T-helper 2 cell treated with Interferon-gamma antibody and Interleukin-4, amounts not matched to agents 5 μg/mL and 100 μg/mL, for 36 hours (primary cell): ENCODE measurements at places on chromosomes 4 and X.

GRCh38 chr4:75922588-75922987, 18.2 kb downstream of the NAAA start:
- DNase-seq, result no peak

GRCh38 chr4:8523766-8524165, 56.4 kb upstream of the GPR78 start:
- DNase-seq, result no peak

GRCh38 chrX:136260776-136261175, 9.6 kb upstream of the MAP7D3 start:
- DNase-seq, result no peak

- DNase-seq, result no peak
Observed at GRCh38 chr4:99614491-99614890, 39.9 kb downstream of the MTTP start.

GRCh38 chr4:168881781-168882420, 128.2 kb downstream of the CBR4 start:
- DNase-seq, result no peak

GRCh38 chrX:39605183-39605582, 492.6 kb downstream of the BCOR start:
- DNase-seq, result no peak

- no peak for DNase-seq
Observed at GRCh38 chrX:83529950-83530349, 21.9 kb downstream of the POU3F4 start.

- no peak for DNase-seq
Observed at GRCh38 chr4:141410839-141411238, 190.1 kb downstream of the ZNF330 start.

DNA sequence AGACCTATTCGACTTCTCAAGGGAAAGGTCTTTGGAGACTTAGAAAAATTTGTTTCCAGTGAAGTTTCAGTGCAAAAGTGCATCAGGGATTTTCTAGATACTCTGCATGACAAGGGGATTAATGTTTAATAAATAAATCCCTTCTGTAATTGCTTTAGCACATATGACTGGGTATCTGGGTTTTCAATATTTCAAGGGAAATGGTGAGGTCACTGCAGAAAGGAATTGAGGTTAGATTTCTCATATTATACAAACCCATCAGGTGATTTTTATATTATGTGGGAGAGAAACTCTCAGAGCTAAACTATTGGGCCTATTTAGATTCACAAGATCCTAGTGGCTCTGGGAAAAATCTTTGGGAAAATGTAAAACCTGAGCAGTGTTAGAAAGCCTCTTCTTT, 48.3 kb upstream of the SLC4A4 start:
- no peak for DNase-seq

- no peak for DNase-seq
Observed at GRCh38 chr4:69832326-69833030, 27.5 kb downstream of the SULT1E1 start.

DNA sequence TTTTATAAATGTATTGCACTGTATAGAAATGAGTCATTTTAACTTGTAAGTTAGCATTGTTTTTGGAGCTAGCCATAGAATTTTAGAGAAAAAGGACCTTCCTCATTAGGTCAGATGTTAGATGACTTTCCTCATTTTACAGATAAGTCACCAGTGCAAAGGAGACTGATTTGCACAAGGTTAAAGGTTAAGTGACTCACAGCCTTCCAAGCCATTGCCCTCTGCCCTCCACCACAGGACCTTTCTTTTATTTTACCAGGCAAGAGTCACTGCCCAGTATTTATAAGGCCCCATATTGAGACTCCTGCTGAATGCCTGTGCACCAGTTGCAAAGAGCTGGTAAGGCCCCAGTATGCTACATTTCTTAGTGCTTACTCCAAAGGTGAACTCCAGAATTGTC, 4.2 kb upstream of the ABCG2 start:
- DNase-seq, result no peak

GRCh38 chr4:26021417-26022345, 107.7 kb downstream of the SMIM20 start:
- no peak for DNase-seq

DNA sequence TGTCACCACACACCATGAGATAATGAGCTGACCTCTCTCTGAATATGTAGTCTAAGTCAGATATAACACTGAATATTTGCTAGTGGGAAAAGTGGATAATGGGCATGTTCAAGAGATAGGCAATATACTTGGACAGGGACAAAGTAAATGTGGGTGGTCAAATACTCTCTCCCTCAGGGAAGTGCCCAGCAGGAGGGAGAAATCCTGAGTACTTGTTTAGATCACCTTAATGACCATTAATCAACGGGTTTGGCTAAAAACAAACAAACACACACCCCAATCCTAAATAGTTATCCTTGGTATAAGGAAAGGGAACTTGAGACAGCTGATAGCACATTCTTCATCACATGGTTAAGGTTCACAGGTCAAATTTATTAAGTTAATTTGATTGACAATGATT, 933.5 kb downstream of the C4orf33 start:
- no peak for DNase-seq

DNA sequence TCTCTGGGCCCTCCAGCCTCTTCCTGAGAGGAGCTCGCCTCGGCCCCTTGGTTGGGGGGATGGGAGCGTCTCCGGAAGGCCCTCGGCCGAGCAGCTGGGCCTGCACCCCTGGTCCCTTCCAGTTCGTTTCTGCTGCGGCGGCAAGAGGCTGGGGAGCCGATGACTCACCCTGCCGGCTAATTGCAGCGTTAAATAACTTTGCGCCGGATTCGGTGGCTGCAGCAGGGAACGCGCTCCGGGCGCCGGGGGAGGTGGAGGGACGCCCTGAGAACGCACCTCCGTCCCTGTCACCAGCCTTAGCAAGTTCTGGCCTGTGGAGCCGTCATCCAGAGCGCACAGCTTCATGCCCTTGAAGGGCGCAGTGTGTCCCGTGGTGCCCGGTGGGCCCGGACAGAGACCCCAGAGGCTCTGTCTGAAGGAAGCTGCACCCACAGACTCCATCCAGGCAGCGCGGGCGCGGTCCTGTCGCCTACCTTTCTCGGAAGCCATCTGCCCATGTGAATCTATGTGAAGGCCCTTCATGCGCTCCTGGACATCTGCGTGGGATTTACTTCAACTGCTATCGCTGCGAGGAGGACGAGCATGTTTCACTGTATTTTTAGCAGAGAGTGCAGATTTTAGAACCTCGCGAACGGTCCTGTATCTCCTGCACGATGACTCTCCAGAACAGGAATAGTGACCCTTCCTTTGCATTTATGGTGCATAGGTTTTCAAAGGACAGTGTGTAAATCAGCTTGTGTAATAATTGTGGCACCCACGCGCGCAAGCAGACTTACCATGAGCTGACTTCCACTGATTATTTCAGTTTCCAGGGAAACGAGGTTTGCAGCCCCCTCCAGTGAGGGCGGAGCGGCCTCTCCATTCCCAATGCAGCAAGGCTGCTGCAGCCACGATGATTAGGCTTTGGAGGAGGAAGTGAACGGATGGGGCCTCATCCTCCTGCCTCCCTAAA, 1.7 kb upstream of the TMEM271 start:
- DNase-seq, result no peak

DNA sequence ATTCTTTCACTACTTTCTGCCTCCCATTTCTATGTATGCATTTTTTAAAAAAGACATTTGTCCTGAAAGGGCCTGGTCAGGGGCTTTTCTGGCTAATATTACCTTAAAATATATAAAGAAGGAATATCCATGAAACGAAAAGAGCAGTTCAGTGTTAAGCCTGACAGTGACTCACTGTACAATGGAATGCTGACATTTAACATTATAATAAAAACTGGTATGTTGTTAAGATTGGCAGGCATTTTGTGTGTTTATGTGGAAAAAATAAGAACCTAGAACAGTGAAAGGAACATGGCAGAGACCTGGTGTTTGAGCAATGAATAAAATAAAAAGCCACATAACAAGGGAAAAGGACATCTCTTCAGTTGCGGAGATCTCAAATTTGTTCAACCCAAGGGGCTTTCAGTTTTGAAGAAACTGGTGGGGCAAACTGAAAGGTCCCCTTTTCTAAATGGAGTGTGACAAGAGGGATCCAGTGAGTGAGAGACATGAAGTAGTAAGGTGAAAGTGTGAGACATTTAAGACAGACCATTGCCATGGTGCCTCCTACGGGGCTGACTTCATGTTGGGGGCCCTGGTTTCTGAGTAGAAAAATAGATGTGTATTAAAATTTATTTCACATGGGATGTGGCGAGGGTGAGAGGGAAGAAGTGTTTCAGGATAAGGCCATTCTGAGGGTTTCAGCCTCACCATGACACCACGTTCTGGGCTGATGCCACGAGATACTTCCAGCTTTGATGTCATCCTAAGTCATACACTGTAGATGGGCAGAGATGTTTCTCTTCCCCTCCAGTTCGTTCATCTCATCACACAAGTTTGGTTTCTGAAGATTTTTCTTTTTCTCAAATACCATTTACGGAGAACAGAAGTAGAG, 324.9 kb downstream of the PPP3CA start:
- DNase-seq, result peak; percentile 28

DNA sequence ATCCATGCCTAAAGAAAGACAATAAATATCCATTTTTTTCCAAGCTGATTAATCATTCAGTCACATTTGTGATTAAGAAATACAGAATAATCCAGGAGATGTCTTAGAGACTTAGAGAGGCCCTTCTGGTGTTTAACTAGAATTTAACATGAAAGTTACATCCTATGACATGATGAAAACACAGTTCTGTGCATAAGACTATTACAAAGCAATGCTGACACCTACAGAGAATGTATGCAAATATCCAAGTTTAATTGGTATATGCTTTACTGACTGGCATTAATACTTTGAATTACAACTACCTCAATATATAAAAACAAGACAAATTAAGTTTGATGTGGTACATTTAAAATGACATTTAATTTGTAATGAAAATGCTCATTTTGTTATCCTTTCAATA, 17.8 kb upstream of the TLL1 start:
- DNase-seq, result no peak

DNA sequence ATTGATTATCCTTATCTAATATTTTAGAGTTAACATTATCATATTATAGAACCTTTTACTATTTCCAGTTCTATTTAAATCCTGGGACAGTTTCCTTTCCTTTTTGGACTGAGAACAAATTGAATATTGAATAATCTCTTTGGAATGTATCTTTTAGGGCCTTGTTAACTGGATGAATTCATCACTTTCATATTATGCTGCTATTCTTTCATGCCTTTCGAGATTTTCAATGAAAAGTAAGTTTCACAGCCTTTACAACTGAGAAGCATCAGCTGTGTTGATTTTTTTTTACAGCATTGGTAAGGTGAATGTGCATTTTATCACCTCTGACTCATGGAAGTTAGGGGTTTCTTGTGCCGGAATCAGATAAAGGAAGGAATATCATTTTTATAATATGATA, 39.6 kb downstream of the PDLIM5 start:
- DNase-seq, result no peak

DNA sequence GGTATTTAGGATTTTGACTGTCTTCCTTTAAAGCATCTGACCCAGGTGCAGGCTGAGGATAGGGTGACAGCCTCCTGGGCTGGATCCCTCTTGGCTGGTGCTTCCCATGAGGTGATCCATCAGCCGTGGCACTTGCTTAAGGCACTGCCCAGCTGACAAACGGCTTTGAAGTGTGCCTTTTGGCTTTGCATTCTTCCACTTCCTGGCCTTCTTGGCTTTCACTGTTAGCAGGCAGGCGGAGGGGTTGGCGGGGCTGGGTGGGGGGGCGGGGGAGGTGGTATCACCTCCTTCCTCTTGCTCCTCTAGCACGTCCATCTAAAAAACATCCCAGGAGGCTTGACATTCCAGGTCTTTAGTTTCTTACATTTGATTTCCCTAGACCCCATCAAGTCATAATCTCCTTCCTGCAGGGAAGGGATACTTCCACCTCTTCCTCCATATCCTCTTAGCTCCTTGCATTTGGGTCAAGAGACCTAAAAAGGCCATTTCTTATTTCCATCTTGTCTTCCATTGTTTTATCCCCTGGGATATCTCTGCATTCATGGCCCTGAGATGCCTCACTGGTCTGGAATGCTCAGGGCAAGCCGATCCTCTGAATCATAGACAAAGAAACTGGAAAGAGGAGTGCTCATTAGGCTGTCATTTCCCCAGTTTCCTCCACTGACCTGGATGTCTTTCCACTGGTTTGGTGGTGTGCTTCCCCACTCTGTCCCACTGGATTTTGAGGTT, 11.3 kb upstream of the APLN start:
- no peak for DNase-seq

DNA sequence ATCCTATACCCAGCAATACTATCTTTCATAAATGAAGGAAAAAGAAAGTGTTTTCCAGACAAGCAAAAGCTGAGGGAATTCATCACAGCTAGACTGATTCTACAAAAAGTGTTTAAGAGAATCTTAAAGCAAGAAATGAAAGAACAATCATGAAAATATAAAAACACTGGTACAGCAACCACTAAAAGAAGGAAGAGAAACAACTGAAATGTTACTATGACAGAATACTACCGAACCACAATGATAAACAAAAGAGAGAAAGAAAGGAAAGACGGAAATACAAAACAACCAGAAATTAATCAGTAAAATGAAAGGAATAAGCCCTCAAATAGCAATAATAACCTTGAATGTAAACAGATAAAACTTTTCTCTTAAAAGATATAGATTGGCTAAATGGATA, 110.8 kb upstream of the AFF2 start:
- no peak for DNase-seq

DNA sequence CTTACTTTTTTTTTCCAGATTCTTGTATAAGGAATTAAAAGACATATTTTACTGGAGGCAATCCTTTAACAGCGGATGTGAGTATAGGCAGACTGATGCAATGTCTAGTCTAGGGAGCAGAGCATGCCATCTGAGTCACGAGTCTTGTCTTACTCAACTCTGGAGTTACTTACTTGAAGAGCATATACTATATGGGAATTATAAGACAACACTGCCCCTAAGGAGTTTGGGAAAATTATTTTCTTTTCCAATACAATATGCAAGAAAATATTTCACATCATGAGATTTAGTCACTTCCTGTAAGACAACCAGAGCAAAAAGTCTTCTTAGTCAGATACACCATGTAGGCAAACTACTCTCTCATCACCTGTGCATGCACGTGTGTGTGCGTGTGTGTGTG, 537.3 kb upstream of the FTHL17 start:
- DNase-seq, result no peak

DNA sequence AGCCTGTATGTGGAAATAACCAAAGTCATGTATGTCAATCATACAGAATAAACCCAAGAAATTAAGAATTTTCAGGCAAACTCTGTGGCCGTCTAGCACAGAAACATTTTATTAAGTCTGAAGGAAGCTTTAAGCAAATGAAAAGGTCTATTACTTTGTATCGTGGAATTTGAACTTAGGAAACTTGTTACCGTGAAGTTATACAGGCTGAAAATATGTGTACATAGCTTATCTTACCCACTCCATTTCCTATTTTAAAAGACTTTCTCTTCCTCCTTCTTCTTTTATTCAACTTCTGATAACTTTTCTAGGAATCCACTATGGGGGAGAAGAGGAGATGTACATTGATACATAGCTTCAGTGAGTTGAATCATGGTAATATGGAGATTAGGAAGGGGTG, 108.3 kb downstream of the AGTR2 start:
- DNase-seq, result no peak

- DNase-seq, result no peak
Observed at GRCh38 chr4:2287594-2287915, 25.6 kb upstream of the MXD4 start.
